ENCODE measurements at places on chromosomes 3 and 15. TPM values are rescaled to one million over a fixed set of nuclear protein-coding genes. Genes with fewer than 3 reads are reported as not detected.
A peak's percentile ranks its signal among the peaks of the same experiment; 100 is the strongest.

HAPLN3 gene
- total RNA-seq: 37.3 TPM

GRCh38 chr15:91422797-91423196 lies 322.7 kb downstream of the SV2B start:
- H3K27ac ChIP-seq: peak overlapping the region; percentile 72
- peaks cover 6% of the 10 kb centered on the region for H3K36me3 ChIP-seq
- no peak overlapping the region for H3K4me3 ChIP-seq
- peaks cover 41% of the 10 kb centered on the region for H3K4me1 ChIP-seq

DNA sequence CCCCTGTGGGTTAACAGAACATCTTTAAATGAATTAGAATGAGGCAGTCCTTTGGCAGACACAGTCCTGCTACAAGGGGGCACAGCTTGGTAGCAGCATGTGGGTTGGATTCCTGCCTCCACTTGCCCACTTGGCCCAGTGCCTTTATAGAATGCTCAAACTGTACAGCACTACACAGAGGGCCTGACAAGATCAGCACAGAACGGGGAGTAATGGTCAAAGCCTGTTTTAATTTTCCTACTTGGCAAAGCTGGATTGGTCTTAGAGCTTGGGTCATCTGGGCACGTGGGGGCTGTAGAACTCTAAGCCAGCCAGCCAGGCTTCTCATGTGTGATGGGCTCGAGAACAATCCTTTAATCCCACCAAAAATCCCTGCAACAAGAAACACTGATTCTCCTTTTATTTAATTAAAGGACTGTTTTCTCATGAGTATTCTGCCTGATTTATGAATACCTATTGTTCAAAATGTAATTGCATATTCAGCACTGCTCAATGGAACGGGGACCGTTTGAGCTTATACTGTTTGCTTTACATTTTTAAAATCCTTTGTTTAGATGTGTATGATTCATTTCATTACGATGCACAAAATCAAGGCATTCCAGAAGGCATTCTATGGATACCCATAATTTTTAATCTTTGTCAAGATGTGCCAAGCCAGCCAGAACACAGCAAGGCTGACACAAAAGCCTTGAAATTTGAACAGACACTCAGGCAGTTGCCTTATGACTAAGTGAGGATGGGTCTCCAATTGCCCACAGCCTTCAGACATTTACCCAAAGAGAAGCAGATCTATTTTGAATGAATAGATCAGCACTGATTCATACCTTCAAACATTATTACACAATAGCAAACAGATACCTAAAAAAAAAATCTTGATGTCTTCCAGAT lies 249.3 kb upstream of the TGFBR2 start:
- no peak for DNase-seq
- H3K27ac ChIP-seq: no peak overlapping the region
- H3K27me3 ChIP-seq: peaks cover 22% of the 10 kb centered on the region
- H3K36me3 ChIP-seq: peaks cover 22% of the 10 kb centered on the region
- H3K4me1 ChIP-seq: peaks cover 34% of the 10 kb centered on the region

GRCh38 chr15:55696221-55696620 lies 46.7 kb downstream of the PRTG start:
- peaks cover 7% of the 10 kb centered on the region for H3K4me1 ChIP-seq
- no peaks in the 10 kb centered on the region for H3K36me3 ChIP-seq
- DNase-seq: no peak
- no peak overlapping the region for H3K4me3 ChIP-seq
- no peak overlapping the region for H3K27ac ChIP-seq

DNA sequence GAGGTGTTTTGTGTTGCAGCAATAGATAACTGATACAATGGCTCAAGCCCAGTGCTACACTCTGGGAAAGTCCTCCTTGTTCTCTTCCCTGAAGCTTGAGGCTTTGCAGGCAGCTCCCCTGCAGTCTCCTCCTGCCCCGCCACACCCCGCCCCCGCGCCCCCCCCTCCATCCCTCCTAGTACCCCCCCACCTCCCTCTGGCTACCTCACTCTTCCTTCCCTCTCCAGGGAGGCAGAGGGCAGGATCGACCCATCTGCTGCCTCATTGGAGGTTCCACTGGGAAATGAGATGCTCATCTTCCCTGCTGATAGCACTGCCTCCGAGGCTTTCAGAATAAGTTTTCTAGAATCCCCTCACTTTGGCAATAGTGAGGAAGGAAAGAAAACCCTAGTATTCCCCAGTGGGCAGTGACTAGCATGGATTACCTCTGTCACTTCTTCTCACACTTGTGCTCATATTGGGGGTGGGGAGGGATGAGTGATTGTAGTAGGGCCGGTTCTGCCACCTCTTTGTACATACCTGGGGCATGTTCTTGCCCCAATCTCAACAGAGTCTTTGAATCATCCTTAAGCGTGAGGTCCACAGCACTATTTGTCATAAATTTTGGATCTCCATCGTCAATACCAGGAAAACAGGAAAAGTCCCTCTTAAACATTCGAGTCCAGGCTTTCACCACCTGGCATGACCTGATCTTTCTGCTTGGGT lies 16.3 kb upstream of the RAB7A start:
- no peak overlapping the region for H3K27ac ChIP-seq
- peaks cover 1% of the 10 kb centered on the region for H3K36me3 ChIP-seq
- no peak overlapping the region for H3K4me3 ChIP-seq
- no peaks in the 10 kb centered on the region for H3K27me3 ChIP-seq
- no peak for DNase-seq

DNA sequence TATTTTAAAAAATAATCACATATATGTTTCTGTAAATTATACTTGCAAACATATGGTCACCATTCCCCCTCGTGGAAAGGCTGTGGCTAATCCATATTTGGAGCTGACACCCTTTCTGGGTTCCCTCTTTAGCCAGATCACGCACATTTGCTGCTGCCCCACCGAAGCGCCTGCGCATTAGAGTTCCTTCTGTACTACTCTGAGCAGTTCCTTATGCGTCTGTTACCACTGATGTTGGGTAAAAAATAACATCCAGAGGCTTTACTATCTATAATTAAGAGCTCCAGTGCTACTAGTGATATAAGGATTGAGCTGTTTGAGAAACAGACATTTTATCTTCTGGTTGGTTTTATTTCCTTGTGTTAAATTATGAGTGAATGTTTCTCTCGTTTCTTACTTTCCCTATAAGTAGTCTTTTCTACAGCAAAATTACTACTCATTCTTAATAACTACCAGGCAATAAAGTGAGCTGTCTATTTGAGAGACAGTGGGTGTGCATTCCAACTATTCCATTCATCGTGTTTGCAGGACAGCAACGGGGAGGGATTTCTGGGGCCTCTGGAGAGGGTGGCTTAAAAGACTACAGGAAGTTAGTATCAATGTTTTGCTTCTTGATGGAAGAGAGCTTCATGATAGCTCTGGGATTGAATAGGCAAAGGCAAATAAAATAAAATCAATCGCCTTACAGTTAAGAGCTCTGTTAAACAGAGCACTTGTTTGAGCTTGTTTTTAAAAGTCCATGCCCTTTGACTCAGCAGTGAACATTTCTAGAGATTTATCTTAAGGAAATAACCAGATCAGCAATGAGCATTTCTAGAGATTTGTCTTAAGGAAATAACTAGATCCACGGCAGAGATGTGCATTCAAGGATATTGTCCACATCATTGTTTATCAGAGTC lies 245.2 kb downstream of the CD47 start:
- H3K27ac ChIP-seq: no peak overlapping the region
- no peak overlapping the region for H3K4me3 ChIP-seq
- H3K4me1 ChIP-seq: peaks cover 1% of the 10 kb centered on the region
- H3K36me3 ChIP-seq: no peaks in the 10 kb centered on the region
- peaks cover 8% of the 10 kb centered on the region for H3K27me3 ChIP-seq

GRCh38 chr3:100269410-100270214 lies 8.8 kb downstream of the TBC1D23 start:
- H3K4me1 ChIP-seq: peaks cover 16% of the 10 kb centered on the region
- H3K36me3 ChIP-seq: no peaks in the 10 kb centered on the region
- H3K27me3 ChIP-seq: no peaks in the 10 kb centered on the region
- H3K27ac ChIP-seq: no peak overlapping the region
- DNase-seq: peak; percentile 44

GRCh38 chr3:155912579-155913190 lies 42.2 kb downstream of the GMPS start:
- no peak for DNase-seq
- H3K27ac ChIP-seq: peak overlapping the region; percentile 2
- H3K27me3 ChIP-seq: no peaks in the 10 kb centered on the region
- peaks cover 12% of the 10 kb centered on the region for H3K4me1 ChIP-seq
- H3K4me3 ChIP-seq: no peak overlapping the region
- H3K36me3 ChIP-seq: peaks cover 63% of the 10 kb centered on the region

- DNase-seq: no peak
- no peak overlapping the region for H3K4me3 ChIP-seq
- no peaks in the 10 kb centered on the region for H3K27me3 ChIP-seq
- H3K36me3 ChIP-seq: no peaks in the 10 kb centered on the region
- H3K4me1 ChIP-seq: no peaks in the 10 kb centered on the region
Measured at GRCh38 chr3:86547692-86548091, 443.3 kb downstream of the VGLL3 start.

- no peak for DNase-seq
- H3K27me3 ChIP-seq: peaks cover 32% of the 10 kb centered on the region
- H3K4me3 ChIP-seq: no peak overlapping the region
- no peaks in the 10 kb centered on the region for H3K36me3 ChIP-seq
- no peak overlapping the region for H3K27ac ChIP-seq
- H3K4me1 ChIP-seq: peaks cover 19% of the 10 kb centered on the region
Measured at GRCh38 chr15:59329570-59330350, 42.9 kb downstream of the MYO1E start.

GRCh38 chr3:138921316-138922292 lies 25.3 kb downstream of the FOXL2 start:
- no peak overlapping the region for H3K27ac ChIP-seq
- H3K27me3 ChIP-seq: peaks cover 22% of the 10 kb centered on the region
- no peaks in the 10 kb centered on the region for H3K4me1 ChIP-seq
- no peak overlapping the region for H3K4me3 ChIP-seq

GRCh38 chr3:99624496-99625236 lies 13.7 kb upstream of the COL8A1 start:
- no peaks in the 10 kb centered on the region for H3K36me3 ChIP-seq
- no peak overlapping the region for H3K27ac ChIP-seq
- H3K4me1 ChIP-seq: peaks cover 16% of the 10 kb centered on the region
